ENCODE measurements at places on chromosomes 1 and 21.

GRCh38 chr1:243751506-243751905, 98.5 kb downstream of the AKT3 start:
- no peak overlapping the region for H3K27ac ChIP-seq
- no peaks in the 10 kb centered on the region for H3K4me1 ChIP-seq
- DNase-seq: no peak
- H3K36me3 ChIP-seq: no peaks in the 10 kb centered on the region
- H3K4me3 ChIP-seq: no peak overlapping the region

DNA sequence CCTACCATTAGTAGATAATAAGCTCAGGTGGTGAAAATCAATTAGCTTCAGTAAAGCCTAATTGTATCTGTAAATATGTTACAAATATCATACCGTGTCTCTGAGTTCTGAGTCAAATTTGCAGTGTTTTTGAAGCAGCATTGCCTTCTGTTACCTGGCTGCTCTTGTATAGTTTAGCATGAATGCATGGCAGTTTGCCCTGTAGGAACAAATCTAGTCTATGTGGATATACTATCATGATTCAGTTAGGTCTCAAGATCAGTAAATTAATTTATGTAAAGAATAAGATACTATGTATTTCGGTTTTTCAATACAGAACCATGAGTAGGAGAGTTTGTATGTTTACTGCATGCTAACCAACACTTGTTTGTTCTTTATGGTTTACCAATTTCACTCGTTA, 240.6 kb upstream of the C1orf105 start:
- H3K36me3 ChIP-seq: no peaks in the 10 kb centered on the region
- no peak overlapping the region for H3K4me3 ChIP-seq
- peaks cover 7% of the 10 kb centered on the region for H3K4me1 ChIP-seq

GRCh38 chr1:48823168-48823567, 46.5 kb upstream of the BEND5 start:
- no peak overlapping the region for H3K4me3 ChIP-seq
- no peaks in the 10 kb centered on the region for H3K4me1 ChIP-seq
- H3K27ac ChIP-seq: no peak overlapping the region
- no peaks in the 10 kb centered on the region for H3K36me3 ChIP-seq
- peak; percentile 35 for DNase-seq

- peaks cover 8% of the 10 kb centered on the region for H3K36me3 ChIP-seq
- no peak overlapping the region for H3K4me3 ChIP-seq
- H3K27me3 ChIP-seq: no peaks in the 10 kb centered on the region
- no peak for DNase-seq
These were observed 79.5 kb downstream of the JAK1 start for GRCh38 chr1:64886877-64887276.

DNA sequence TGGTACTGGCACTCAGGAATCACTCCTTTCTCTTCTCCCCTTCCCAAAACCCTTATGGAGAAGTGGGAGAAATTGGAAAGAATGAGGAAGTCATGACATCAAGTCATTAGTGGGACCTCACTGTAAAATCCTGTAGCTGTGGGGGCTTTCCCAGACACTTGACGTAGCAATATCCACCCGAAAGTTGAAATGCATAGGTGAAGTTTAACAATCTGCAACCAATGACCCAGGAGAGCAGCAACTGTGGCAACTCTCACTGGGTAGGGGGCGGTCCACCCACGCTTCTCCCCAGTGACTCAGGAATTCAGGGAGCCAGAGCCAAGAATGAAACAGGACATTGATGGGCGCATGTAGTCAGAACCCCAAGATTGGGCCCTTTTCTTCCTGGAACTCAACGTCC, 27.0 kb downstream of the ABCA4 start:
- no peak for DNase-seq
- H3K4me1 ChIP-seq: peaks cover 13% of the 10 kb centered on the region
- H3K36me3 ChIP-seq: no peaks in the 10 kb centered on the region

DNA sequence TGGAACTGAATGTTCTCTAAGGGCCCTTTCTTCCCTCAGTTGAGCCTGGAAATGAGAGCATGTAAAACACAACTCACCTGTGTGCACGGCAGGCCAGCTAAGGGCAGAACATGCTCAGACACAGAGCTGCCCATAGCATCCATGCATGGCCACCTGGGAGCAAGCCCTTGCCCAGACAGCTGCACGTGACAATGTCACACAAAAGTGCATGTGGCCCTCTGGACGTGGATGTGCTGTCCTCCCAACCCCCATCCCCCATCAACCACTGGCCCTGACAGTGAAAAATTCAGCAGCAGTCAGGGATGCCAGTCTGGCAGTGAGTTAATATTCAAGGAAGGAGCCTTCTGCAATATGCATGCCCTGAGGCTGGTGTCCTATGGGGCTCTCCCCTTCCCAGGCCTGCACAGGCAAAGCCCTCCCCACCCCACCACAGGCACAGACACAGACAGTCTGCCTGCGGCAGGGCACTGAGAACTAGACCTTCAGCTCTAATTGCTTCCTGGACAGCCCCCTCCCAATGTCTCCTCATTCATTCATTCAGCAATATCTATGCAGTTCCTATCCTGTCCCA, 14.6 kb upstream of the COL16A1 start:
- DNase-seq: no peak
- H3K4me3 ChIP-seq: no peak overlapping the region
- peaks cover 20% of the 10 kb centered on the region for H3K4me1 ChIP-seq

All from body of pancreas (tissue), 4 donors.